ENCODE measurements at places on chromosomes 16 and 17. TPM values are rescaled to one million over a fixed set of nuclear protein-coding genes. Genes with fewer than 3 reads are reported as not detected.
A peak's percentile ranks its signal among the peaks of the same experiment; 100 is the strongest.

CD300LG gene
- total RNA-seq: 15.5 TPM

CX3CL1 gene
- 14.5 TPM for total RNA-seq

PITPNM3 gene
- total RNA-seq: 1.3 TPM

DNAAF8 gene
- under 0.01 TPM for total RNA-seq

MTMR4 gene
- total RNA-seq: 39.6 TPM

DNA sequence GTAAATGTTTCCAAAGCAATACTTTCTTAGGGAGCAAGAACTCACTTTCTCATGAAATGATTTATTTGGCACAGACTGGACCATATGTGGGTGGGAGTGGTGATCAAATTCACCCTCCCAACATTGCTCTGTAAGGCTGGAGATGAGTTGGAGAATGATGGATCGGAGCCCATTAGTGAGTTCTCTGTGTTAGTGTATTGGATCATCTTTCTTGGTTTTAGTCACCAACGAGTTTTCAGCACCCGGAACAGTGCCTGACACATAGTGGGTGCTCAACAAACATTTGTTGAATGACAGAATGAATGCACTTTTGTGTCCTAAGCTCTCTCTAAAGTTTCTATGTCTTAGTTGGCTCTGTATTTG is 104.5 kb upstream of the FAM20A start:
- DNase-seq: no peak

- DNase-seq: no peak
These were observed 20.2 kb downstream of the MBTPS1 start for GRCh38 chr16:84096447-84097005.

GRCh38 chr17:79088247-79088996 is 13.8 kb downstream of the ENGASE start:
- no peak for DNase-seq

DNA sequence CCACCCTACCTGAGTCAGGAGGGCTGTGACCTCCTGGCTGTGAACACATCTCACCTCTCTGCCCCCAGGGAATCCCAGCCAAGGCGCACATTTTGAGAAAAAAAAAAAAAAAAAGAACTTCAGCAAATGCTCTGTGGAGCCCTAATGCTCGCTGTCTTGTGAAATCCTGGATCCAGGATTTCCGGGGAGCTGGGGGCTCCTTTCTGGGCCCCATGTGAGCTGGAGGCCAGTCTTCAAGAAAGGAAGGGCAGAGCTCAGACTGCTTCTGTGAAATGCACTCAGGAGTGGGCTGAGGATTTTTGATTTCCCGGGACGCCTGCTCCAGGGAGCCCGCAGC is 36.0 kb upstream of the EMP2 start:
- no peak for DNase-seq

DNA sequence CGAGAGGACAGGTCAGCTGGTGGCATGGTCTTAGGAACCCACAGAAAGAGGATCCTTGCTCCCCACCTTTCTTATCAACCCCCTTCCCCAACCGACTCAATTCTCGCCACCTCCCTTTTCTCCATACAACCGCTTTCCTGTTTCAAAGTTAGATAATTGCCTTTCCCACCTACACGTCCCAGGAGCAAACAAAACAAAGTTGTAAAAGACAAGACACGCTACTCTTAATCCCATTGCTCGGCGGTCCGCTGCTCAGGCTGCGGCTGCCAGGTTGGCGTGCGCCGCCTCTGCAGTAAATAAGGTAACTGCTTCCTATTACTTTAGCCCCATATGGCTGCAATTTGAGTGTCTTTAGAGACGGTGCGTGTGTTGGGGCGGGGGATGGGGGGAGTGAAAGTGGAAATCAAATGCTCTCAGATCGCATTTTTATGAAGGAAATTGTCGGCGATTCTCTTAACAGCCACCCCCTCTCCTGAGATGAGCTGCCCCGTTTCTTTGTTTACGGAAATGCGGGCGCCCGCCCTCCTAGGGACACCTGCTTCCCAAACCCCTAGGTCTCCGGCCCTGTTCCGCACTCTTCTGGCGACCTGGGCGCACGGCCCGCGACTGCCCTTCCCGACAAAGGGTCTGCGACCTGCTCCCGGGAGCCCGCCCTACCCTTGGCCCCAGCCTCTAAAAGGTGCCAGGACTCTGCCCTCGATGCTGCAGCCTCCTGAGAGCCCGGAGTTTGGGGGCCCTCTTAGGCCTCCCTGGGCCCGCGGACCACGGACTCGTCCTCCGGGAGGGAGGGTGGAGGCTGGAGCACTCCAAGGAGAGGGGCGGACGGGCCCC is 3.7 kb upstream of the CBX8 start:
- DNase-seq: peak; percentile 50

DNA sequence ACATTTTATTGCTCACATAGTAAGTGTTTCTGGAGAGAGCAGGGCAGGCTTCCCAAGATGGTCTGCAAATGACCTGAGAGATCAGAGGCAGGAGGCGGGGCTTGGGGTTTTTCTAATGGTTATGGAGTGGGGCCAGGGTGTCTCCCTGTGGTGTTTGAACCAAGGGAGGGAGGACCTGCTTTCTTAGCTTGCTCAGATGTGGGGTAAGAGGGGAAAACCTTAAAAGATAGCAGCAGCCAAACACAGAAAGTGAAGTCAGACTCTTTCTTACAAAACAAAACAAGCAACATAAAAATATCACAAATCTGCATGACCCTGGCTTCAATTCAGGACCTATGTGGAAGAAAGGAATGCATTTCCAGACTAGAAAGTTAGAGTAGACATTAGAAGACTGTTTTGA is 22.9 kb upstream of the DNAJA2 start:
- DNase-seq: no peak

DNA sequence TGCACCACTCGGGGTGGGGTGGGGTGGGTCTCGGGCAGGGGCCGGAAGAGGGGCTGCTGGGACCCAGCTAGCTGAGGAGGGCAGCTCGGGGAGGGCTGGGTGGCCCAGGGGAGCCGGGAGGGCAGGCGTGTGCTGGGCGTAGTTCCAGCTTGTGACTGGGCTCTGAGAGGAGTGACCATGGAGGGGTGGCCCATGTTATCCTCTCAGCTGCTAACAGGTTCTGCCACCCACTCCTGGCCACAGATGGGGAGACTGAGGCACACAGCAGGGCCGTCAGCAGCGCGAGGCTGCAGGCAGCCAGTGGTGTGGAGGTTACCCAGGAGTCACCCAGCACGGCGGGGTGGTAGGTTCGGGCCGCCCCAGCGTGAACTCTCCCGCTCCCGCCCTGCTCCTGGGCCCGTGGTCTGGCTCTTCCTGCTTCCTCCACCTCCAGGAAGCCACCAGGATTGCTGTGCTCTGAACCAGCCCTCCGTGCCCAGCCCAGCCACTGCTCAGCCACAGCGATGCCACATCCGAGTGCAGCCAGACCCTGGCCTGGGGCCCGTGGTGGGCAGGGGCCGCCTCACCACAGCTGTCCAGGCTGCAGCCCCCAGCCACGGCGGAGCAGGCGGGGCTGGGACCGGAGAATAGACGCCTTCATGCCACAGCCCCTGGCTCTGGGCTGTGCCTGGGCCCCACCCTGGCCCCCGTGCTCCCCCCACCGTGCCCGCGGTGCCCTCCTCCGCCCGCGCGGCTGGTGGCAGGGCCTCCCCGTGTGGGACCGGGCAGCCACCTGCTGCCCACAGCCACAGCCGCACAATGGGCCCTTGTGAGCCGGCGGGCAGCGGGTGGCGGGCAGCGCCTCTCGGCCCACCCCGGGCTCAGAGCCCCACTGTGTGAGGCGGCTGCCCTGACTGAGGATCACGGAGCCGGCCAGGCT is 26.3 kb upstream of the SSTR5 start:
- no peak for DNase-seq

- DNase-seq: no peak
These were observed 151.0 kb downstream of the SEC14L1 start for GRCh38 chr17:77291591-77292386.

DNA sequence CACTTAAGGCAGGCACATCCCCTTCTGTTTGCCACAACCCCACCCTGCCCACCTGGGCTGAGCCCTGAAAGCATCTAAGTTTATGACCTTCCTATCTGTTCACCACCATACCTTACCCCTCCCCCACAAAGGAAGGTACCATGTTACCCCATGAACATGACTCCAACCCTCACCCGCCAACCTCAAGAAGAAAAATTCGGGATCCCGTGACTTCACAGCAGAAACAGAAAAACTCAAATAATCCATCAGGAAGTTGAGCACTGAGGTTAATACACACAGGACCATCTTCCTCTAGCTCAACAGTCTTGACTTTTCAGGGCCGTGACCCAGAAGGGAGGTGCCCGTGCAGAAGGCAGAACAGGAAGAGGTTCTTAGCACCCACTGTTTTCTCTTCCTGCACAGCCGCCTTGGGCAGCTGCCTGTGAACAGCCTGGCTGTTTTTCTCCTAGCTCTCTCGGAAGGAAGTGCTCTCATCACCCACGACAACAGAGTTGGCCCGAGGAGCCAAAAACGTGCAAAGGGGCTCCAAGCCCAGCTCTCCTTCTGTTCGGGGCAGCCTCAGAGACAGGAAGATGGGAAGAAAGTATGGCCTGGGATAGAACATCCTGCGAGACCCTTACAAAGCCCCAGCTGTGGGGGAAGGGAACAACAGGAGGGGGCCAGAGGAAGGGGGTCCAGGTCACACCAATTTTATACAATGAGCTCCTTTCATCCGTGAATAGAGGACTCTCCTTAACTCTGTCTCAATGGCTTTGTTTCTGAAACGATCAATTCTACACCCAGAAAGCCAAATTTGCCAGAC is 101.1 kb downstream of the XYLT1 start:
- peak; percentile 26 for DNase-seq

Data from body of pancreas (tissue), 4 donors.